Skin of body (tissue), 3 donors: ENCODE measurements at places on chromosomes 7 and 10. TPM values are rescaled to one million over a fixed set of nuclear protein-coding genes. Genes with fewer than 3 reads are reported as not detected.

KIF11 gene
- 15.1 TPM for total RNA-seq

GRCh38 chr10:11194859-11195586, 177.4 kb downstream of the CELF2 start:
- no peak for DNase-seq

- DNase-seq: no peak
Observed at GRCh38 chr7:7157887-7158271, 24.5 kb upstream of the C1GALT1 start.

- DNase-seq: no peak
Observed at GRCh38 chr10:30415593-30415992, 18.4 kb upstream of the MAP3K8 start.

DNA sequence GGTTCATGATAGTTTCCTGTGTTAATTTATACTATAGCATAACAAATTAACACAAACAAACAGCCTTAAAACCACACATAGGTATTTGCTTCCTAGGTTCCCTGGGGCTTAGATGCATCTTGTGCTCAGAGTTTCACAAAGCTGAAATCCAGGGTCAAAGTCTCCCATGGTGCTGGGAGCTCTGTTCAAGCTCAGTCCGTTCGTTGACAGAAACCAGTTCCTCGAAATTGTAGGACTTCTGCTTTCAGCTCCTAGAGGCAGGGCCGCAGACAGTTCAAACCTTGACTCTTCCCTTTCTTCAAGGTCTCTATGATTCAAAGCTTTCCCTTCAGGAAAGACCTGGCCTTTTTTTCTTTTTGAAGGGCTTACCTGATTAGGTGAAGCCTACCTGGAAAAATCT, 90.5 kb downstream of the VSTM2A start:
- no peak for DNase-seq

GRCh38 chr7:93894966-93895640, 4.5 kb upstream of the TFPI2 start:
- DNase-seq: peak; percentile 13

GRCh38 chr10:108653531-108653930, 1269.8 kb downstream of the XPNPEP1 start:
- DNase-seq: no peak

DNA sequence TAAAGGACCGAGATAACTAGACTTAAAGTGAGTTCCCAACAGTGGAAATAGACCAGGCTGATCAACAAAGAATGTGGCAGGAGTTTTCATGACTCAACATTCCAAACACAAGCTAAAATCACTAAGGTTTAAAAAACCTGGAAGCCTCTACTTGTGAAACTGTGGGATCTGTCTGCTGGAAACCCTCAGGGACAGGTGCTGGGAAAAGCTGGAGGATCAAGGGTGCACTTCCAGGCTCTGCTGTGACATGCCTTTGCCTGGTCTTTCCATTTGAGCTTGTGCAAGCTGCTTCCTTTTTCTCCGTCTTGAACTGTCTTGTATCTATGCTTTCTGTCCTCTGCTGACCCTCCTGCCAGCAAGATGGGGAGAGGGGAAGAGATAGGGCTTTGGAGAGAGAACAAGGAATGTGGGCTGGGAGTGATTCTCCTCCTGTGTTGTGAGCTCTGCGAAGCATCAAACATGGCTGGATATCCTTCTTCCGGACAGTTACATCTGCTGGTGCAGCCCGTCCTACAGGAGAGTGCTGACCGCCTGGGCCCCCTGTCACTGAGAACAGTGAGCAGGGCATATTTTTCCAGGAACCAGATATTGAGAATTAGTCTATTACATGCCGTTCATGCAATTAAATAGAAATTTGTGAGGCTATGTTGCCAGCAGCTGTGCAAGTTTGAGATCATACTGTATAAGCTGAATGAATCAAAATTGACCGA, 25.5 kb downstream of the ARHGAP22 start:
- no peak for DNase-seq

GRCh38 chr10:101611096-101611905, 23.2 kb downstream of the DPCD start:
- no peak for DNase-seq

DNA sequence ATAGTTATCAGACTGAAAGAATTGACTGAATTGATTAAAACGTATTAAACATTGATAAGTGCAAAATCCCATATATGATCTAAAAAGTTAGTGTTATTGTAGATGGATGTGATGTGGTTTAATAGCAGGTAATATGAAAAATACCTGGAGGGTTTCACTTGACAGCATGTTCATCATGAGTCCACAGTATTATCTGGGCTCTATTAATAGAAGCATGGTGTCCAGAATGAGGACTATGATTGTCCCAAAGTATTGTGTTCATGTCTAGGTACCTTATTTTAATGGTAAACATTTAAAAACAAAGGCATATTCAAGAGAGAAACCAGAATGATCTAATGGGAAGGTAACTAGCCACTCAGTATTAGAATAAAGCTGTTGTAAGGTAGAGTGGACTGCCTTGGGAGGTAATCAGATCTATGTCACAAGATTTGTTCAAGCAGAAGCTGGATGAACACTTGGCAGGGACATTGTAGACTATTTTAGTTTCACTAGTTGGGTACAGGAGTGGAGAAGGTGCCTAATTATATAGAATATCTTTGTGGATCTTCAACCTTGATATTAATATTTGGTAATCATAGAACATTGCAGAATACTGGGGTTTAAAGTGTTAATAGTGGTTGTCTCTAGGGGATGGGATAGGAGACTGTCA, 43.5 kb downstream of the MCU start:
- no peak for DNase-seq
